ENCODE measurements at places on chromosomes 4 and X.

- DNase-seq = no peak
Measured at GRCh38 chr4:169341490-169341889, 70.7 kb upstream of the SH3RF1 start.

GRCh38 chrX:43860646-43861370, 21.4 kb downstream of the MAOB start:
- no peak for DNase-seq

DNA sequence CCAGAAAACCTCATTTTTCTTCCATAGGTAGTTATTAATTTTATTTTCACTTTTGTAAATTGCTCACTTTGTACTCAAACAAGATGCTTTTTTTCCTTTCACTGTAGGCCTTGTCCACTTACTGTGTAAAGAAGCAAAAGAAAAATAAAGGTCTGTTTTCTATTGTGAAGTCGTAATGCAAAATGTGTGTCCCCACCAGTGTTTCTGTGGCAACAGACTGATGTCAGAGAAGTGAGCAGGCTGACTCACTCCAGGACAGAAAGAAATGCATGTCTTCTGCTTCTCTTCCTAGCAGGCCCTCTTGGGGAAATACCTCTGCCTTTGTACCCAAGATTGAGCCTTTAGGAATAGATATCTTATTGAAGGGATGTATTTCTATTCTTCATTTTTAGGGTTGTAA, 30.3 kb downstream of the INPP4B start:
- DNase-seq = no peak

GRCh38 chr4:76585897-76586360, 150.9 kb downstream of the SHROOM3 start:
- no peak for DNase-seq

DNA sequence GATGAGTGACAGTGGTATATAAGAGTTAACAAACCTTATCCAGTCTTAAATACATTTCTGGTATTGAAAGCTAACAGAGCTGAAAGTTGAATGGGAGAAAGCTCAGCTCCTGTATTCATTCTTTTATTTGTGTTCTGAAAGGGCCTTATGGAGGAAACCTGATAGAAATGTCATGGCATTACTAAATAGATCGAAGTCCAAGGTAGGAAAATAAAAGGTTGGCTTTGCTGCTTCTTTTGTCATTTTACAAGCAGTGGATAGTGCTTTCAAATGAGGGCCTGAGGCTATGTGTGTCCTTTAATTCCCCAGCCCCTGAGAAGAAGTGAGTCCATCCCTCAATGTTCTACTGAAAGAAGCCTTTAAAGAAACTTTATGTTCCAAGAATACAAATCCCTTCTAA, 974.3 kb upstream of the INTU start:
- DNase-seq = no peak

DNA sequence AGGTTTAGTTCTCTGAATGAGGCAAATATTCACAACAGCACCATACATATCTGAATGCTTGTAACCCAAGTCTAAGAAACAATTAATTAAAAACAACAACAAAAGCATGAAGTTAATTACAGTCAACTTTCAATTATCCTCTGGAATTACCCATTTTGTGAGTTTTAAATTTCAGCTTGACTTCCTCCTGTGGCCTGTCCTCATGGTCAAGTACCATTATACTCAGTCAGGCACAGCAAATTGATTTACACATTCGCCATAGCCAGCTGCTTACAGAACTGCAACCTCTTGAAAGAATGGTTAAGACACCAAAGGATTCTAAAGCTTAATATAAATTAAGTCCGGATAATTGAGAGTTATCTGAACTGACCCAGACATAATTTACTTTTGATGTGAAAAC, 306.5 kb downstream of the CAMK2D start:
- DNase-seq = no peak

- peak; percentile 71 for DNase-seq
Measured at GRCh38 chr4:41934901-41935651, at the start of gene TMEM33. Gene TMEM33, plus strand, starts transcription at chr4:41935429. Its CDS starts 56 bp downstream, at chr4:41935485.

GRCh38 chrX:65633826-65634225, 33.6 kb upstream of the MSN start:
- DNase-seq = no peak

DNA sequence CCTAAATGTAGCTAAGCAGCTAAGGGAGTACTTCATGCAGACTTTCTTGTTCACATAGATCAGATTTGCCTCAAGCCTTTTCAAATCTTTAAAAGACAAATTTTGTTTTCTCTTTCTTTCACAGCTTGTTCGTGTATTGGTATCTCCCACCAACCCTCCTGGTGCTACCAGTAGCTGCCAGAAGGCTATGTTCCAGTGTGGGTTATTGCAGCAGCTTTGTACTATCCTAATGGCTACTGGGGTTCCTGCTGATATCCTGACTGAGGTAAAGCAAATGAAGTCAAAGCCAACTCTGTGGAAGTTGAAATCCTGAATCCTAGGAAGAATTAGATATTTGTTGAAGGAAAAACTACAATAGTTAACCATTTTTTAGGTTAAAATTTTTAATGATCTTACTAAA, 62.6 kb downstream of the USO1 start:
- DNase-seq = no peak

DNA sequence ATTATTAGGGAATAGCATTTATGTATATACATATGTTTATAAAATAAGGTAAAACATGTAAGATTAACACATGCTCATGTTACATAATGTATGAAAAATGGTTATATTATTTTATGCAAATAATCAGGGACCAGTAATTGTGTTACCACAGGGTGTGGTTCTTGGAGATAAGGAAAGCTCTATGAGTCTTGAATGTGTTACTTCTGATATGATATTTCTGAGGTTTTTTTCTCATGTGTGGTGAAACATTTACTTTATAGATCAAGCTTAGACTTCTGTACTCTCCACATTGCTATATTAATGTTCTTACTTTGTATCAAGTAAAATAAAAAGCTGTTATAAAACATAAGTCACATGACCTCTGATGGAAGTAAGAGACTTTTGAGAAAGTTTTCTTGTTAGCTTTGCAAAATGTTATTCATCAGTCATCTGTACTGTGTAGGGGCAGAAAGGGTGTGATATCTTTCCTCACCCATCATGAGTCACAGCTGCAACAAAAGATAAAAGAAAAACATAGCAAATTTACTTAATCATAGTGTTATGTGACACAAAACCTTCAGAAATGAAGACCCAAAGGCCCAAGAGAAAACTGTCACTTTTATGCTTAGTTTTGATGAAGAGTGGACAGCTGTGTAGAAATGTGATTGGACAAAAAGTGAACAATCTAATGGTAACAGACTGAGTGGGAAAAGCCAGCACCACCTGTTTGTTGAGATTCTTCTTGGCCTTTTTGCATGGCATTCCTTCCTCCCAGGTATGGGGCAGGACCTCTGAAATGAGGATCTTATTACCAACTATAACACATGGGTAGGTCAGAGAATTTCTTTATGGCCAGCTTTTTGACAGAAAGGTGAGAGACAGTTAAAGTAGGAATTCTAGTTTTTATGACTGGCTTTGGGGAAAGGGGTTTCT, 632.3 kb downstream of the PDHA2 start:
- DNase-seq = no peak

- no peak for DNase-seq
Measured at GRCh38 chr4:108703370-108703769, 53.0 kb downstream of the OSTC start.

- no peak for DNase-seq
Measured at GRCh38 chr4:2305766-2306501, 44.0 kb upstream of the MXD4 start.

DNA sequence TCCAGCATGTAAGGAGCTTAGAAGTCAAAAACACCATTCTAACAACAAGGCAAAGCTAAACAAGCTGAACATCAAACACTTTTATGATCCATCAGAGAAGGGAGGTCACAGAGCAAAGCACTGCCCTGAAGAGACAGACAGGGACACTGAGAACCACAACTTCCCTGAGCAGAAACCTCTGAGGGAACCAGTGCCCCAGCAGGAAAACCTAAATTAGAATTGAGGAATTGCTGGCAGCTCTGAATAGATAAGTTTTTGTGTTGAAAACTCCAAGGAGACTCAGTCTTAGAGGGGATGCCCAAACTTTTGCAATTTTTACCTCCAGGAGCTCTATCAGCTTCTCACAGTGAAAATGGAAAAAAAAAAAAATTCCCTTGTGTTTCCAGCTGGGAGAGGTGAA, 83.0 kb upstream of the MAPK10 start:
- no peak for DNase-seq

DNA sequence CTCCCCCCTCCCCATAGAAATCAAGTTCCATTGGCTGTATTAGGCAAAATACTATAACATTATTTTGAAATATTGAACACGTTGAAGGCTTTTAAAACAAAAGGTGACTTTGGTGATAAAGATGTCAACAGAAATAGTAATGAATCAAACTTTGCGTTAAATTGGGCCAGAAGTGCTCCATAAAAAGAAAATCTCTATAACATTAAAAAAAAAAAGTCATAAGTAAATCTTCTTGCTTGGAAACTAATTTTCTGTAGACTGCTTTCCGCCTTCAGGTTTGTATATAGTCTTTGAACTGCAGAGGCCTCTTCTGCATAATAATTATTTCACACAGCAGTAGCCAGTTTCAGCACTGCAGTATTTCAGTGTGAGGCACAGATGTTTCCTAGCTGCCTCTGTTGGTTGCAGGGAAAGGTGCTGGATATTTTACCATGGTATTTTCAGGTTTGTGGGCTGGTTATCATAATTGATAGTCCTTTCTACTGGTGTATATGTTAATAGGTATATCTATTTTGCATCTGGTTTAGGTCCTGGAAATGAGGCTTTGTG, 158.9 kb downstream of the KDM6A start:
- no peak for DNase-seq

- DNase-seq = no peak
Measured at GRCh38 chr4:134539729-134540231, 338.2 kb upstream of the PABPC4L start.

DNA sequence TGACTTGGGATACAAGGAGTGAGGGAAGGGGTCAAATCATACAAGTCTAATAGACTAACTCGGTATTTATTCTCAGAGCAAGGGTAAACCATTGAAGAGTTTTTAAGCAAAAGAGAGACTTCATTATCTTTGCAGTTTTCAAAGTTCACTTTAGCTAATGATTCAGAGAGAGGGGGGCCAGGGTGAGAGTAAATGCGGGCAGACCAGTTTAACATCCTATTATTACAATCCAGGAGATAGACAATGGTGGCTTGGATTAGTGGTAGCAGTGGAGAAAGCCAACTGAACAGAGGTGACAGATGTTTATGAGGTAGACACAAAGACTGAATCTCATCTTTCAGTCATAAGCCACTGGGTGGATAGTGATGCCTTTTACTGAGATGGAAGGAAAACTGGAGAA, 57.9 kb downstream of the CPEB2 start:
- no peak for DNase-seq

DNA sequence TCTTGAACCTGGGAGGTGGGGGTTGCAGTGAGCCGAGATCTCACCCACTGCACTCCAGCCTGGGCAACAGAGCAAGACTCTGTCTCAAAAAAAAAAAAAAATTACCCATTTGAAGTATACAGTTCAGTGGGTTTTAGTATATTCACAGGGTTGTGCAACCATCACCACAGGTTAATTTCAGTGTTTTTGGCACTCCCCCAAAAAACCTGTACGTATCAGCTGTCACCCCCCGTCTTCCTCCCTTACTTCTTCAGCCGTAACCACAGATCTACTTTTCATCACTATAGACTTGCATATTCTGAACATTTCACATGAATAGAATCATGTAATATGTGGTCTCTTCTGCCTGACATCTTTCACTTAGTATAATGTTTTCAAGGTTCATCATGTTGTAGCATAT, 11.7 kb upstream of the PTTG2 start:
- DNase-seq = no peak

DNA sequence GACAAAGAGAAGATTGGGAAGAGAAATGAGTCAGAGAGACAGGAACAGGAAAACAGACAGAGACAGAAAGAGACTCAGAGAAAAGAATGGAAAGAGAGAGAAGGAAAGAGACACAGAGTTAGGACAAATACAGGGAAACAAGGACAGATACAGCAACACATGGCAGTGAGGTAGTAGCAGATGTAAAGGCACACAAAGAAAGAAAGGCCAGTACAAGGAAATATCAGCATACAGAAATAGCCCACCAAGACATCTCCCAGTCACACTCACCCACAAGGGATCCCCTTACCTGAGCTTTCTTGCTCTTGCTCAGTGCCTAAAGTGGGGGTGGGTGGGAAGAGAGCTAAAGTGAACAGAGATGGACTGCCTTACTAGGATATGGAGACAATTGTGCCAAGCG, 4.2 kb downstream of the GRIPAP1 start:
- DNase-seq = no peak

DNA sequence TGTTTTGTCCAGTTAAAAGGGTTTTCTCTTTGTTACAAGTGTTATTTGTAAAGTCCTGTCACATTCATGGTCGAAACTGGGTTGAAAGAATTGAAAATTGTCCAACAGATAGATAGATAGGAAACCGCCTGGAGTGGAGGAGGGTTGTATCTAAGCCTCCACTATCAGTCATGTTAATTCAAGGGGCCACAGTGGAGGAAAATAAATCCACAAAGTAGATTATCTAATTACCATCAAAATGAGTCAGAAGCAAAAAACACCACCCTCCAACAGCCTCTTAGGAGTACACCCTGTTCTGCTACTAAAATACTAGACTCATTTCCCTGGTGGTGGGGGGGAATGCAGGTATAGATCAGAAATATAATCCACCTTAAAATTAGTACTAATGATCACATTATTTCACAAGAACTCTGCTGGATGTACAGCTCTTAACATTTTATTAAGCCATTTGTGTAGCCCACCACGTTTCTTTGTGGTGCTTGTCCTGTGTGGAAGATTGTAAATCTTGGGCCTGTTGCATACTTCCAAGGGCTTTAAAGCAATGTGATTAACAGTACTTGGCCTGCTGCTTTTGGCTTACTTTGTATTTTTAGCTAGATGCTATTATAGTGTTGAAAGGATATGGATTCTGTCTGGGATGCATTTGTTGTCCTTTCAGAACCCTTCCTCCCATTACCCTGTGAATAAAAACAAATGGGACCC, 26.8 kb downstream of the RBBP7 start:
- no peak for DNase-seq

DNA sequence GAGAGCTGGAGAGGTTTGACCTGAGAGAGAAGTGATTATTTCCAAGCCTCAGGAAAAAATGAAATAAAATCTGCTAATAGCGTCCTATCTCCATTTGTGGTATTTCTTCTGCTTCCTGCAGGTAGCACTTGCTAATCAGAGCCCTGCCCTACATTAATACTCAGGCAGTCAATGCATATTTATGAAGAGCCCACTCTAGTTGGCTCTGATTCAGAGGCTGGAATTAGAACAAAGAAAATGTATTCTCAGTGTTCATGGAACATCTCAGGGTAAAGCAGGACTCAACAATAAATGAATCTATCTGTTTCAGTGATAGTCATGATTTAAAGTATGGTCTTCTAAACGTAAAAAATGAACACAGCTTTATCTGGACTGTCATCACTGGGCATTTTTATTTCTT, 1.4 kb upstream of the ATP8A1 start:
- no peak for DNase-seq
